ENCODE measurements at places on chromosomes 5 and 9.
A peak's percentile ranks its signal among the peaks of the same experiment; 100 is the strongest.

- DNase-seq = no peak
Observed at GRCh38 chr5:168779333-168779732, 200.2 kb upstream of the PANK3 start.

GRCh38 chr9:95171001-95171400, 146.5 kb downstream of the FANCC start:
- no peak for DNase-seq

DNA sequence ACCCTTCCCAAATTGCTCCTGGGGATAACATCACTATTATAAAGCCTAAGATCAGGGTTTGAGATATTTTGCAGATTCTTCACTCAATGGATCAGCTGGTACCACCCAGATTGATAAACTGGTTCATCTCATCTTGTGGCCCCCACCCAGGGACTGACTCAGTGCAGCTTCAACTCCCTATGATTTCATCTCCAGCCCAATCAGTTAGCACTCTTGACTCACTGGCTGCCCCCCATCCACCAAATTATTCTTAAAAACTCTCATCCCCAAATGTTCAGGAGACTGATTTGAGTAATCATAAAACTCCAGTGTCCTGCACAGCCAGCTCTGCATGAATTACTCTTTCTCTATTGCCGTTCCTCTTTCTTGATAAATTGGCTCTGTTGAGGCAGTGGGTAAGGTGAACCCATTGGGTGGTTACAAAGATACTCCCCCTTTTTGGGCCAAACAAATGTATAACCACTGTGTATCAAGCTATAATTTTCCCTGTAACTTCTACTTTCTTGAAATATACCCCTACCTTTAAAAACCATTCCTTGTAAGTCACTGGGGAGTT, 263.3 kb upstream of the IL12B start:
- no peak for DNase-seq

DNA sequence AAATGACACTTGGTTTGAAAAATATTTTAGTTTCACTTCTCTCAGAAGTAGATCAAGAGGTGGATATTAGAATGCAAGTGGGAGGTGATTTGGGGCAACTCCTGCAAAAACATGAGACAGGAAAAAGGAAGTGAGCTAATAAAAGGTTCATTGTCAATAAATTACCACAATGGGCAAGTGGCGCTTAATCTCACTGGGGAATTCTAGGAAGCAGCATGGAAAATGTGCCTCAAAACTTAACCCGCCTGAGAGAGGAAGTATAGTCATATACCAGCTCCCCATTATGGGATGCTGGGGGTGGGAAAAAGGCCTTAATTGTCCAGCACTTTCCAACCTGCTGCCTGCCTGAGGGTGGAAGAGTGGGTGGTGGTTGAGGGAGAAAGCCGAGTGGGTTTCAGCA, 204.1 kb downstream of the ELAVL2 start:
- DNase-seq = no peak

DNA sequence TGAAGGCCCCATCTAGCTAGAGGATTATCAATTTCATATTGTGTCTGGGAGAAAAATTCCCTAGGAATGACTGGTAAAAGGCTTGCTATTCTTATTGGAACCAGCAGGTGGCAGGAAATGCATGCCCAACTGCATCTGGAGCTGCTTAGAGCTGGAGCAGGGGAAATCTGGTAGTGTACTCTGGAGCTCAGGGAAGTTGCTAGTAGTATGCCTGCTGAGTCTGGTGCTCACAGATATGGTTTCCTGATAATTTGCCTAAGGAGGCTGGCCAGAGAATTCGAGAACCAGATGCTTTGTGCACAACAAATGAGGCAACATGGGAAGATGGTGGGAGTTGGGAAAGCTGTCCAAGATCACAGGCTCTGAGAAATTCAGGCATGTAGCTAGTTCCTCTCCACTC, 53.7 kb downstream of the G3BP1 start:
- peak; percentile 5 for DNase-seq

DNA sequence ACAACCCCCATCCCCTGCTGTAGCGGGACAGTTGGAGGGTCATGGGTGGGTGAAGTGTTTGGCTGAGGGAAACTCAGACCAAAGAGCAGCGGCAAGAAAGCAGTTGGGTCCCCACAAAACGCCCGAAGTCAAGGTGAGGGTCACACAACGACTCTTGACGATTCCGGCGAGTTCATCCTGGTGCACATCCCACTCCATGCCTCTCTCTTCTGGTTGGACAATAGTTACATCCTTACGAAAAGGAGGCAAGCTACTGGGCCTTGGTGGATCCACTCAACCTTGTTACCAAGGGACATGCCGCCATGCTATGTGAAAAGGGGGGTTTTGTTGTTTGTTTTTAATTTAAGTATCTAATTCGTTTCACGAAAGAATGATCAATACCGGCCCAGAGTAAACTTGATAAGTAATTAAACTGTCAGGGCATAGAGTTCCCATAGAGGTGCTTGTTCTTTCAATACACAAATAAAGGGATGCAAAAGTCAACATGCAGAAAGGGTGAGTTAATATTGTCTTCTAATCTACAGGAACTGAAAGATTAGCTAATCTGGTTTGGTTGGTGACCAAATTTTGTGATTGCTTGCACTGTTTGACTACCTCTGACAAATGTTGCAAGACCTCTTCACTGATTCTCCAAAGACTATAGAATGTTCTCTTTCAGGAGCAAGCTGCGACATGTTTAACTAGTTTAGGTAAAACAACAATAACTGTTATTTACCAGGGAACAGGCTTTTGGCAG, 732 bp upstream of the SMIM15 start:
- no peak for DNase-seq

All from CD4-positive, alpha-beta T cell treated with Interferon gamma for 1 hour (primary cell).